ENCODE measurements at places on chromosomes 3 and 15. TPM values are rescaled to one million over a fixed set of nuclear protein-coding genes. Genes with fewer than 3 reads are reported as not detected.

The MYO5C gene
- 4.1 TPM for total RNA-seq

The MTHFS gene
- total RNA-seq: 32.3 TPM

The MYZAP gene
- total RNA-seq: not detected

The ZNF639 gene
- 63.5 TPM for total RNA-seq

The SEMA3B gene
- 1.2 TPM for total RNA-seq

The ASB14 gene
- not detected for total RNA-seq

The FAM3D gene
- not detected for total RNA-seq

The ZBED2 gene
- total RNA-seq: not detected

The GOLGA8T gene
- total RNA-seq: not detected

The LDHAL6B gene
- total RNA-seq: not detected

The STRIT1 gene
- total RNA-seq: not detected

The PP2D1 gene
- total RNA-seq: not detected

The SLC7A14 gene
- total RNA-seq: not detected

The SCAPER gene
- total RNA-seq: 23.5 TPM

The CELF6 gene
- not detected for total RNA-seq

The ADAMTS17 gene
- total RNA-seq: not detected

The SKOR1 gene
- 1.6 TPM for total RNA-seq

The PSTPIP1 gene
- total RNA-seq: 23.6 TPM

The ARRDC4 gene
- total RNA-seq: not detected

The KLHL6 gene
- total RNA-seq: 169 TPM

The MAN2A2 gene
- total RNA-seq: 11.6 TPM

The SUCNR1 gene
- not detected for total RNA-seq

The GRM7 gene
- not detected for total RNA-seq

The CYP19A1 gene
- not detected for total RNA-seq

The IL20RB gene
- 3.1 TPM for total RNA-seq

The PLCB2 gene
- 9.2 TPM for total RNA-seq

The ITIH1 gene
- total RNA-seq: not detected

GRCh38 chr15:37837276-37837675, 97.2 kb upstream of the TMCO5A start:
- no peak for DNase-seq

- no peak for DNase-seq
These were observed 506.5 kb downstream of the MAGI1 start for GRCh38 chr3:65532215-65532614.

GRCh38 chr3:36964817-36965216, 20.0 kb upstream of the TRANK1 start:
- DNase-seq: no peak

DNA sequence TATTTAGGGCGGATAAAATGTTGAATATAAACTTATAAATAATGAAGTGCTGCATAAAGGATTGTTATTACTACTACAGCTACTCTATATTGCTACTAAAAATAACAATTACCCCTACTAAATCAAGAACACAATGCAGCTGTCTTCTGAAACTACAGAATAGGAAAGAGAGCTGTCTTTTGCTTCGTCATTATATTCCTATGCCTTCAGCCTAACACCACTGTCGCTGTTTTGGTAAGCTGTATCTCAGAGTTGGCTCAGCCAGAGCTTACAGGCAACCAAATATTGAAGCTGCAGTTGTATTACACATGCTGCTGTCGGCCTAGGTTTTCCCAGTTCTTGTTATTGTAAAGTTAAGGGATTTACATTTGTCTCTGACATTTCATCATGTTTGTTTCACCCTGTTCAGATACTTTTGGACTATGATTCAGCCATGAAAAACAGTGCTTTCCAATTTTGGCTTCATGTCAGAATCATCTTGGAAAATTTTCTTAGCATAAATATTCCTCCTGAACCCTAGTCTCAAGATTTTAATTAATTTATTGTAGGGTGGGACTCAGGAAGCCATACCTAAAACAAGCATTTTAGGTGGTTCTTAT, 31.3 kb upstream of the LPP start:
- DNase-seq: peak; percentile 19

- peak; percentile 85 for DNase-seq
These were observed 44.9 kb downstream of the CPN2 start for GRCh38 chr3:194306109-194306686.

GRCh38 chr3:98522544-98523281, at the start of gene CLDND1:
Gene CLDND1, minus strand, starts transcription at chr3:98522902. Its CDS starts 1,478 bp downstream, at chr3:98521424.
- peak; percentile 96 for DNase-seq

DNA sequence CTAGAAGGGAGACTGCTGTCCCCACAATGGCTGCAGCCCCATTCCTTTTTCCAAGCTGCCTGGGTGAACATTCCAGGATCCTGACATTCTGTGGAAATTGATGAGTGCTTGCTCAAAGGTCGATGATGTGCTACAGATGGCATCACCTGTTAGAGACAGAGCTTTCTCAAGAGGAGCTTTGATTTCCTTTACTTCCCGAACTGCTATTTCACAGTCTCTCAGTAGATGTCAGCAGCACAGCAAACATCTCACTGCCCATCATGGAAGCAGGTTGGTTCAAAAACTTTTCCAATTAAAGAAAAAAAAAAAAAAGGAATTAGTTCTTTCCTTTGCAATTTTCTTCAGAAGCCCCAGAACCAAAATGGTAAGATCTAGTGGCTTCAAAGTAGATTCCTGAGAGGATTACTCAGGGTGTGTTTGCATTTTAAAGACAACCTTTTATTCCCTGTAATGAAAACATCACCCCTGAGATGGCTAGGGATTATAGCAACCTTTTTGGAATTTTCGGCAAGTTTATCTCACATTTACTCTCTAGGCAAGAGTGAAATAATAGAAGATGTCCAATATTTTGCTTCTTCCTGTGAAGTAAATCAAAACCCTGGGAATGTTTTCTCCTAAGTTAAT, 44.8 kb downstream of the POLR2M start:
- DNase-seq: peak; percentile 4

DNA sequence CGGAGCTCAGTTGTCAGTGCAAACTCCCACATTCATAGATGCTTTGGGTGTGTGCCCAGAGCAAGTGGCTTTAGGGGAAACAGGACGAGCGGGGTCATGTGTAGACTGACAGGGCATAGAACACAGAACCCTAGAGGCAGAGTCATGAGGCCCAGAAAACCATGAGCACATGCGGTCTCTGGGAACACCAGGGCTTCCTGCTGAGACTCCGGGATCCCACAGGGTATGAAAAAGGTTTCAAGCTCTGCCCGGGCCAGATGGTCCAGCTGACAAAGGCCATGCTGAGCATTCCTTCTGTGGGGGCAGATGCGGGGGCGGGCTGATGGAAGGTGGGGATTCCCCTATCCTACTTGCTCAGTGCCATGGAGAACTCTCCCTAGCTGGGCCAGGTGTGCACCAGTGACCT, 44.8 kb downstream of the ROPN1B start:
- DNase-seq: no peak

- DNase-seq: no peak
These were observed 20.8 kb downstream of the SLC28A1 start for GRCh38 chr15:84905016-84905916.

DNA sequence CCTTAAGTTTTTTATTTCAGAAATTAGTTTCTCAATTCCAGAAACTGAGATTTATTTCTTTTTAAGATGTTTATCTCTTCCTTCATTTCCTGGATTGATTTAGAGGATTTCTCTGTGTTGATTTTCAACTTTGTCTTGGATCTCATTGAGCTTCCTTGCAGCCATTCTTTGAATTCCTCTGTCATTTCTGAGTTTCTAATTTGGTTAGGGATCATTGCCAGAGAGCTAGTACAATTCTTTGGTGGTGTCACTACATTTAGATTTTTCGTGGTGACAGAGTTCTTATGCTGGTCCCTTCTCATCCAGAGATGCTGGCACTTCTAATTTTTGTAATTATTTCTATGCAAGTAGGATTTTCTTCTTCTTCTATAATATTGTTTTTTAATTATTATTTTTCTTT, 691.1 kb upstream of the NAALADL2 start:
- no peak for DNase-seq

- no peak for DNase-seq
These were observed 147.5 kb upstream of the MBNL1 start for GRCh38 chr3:152121270-152121636.

GRCh38 chr15:94070356-94071295, 160.7 kb upstream of the MCTP2 start:
- no peak for DNase-seq

GRCh38 chr3:51216291-51216690, 168.8 kb upstream of the MANF start:
- no peak for DNase-seq

DNA sequence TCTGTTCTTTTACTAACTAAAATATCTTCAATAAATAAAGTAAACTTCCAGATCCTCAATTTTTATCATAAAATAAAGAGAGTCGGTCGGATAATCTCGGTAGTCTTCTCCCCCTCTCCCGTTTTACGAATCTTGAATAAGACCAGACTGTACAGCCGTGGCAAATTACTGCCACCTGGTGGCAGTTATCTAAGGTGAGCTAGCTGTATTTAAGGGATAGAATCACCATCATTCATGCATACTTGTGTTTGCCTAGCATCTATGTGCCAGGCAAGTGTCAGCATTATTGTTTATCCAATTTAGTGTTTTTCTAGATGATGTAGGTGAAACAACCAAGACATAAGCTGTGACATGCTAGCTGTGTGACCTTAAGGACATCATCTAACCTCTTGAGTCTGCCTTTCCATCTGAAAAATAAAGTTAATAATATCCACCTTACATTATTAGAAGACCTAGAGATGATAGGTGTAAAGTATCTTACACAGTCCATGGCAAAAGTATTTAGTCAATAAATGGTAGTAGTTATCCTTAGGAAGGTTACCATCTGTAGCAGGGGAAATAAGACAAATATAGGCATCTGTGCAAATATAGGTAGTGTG, 21.3 kb downstream of the DUT start:
- DNase-seq: peak; percentile 77

- DNase-seq: no peak
These were observed 84.3 kb downstream of the FLNB start for GRCh38 chr3:58092521-58092920.

- DNase-seq: no peak
These were observed 893 bp downstream of the MGA start for GRCh38 chr15:41661078-41661517.

DNA sequence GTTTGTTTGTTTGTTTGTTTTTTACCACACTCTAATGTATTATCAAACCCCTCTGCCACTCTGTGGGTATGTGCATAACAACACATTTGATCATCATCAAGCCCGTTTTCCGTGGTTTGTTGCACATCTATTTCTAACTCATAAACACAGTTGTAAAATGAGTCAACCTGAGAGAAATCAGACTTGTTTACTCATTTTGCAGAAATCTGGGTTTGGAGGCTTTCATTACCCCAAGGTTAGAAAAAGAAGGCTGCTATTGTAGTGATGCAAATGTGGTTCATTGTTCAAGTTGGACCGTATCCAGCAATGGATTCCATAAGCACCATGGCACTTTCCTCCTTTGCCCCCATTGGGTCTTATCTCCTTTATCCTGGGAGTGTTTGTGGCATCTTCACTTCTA, 353.2 kb upstream of the SOX2 start:
- DNase-seq: no peak

DNA sequence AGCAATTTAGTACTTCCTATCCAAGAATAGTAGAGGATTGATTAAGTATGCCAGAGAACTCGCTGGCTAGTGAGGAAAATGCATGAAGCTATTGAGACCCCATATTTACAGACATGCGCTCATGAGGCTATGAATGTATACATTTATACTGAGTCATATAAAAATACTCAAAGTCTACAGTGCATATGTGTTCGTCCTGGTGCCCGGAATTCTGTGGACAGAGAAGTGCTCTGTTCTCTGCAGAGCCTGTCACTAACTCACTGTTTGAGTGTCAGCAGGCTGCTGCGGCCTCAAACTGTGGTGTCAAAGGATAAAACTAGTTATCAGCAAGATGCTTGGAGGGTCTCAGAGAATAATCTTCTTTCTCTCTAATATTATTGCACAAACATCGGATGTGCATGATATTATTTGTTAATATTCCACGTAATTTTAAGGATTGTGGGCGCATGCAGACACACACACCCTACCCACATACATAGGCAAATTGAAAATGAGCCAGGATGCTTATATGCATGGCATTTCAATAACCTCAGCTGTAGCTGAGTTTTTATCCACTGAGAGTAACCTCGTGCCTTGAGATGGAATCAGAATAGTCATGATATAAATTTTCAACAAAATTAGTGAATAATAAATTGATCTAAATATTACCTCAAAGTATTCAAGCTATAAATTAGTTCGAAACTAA, 50.0 kb upstream of the TSC22D2 start:
- DNase-seq: no peak

DNA sequence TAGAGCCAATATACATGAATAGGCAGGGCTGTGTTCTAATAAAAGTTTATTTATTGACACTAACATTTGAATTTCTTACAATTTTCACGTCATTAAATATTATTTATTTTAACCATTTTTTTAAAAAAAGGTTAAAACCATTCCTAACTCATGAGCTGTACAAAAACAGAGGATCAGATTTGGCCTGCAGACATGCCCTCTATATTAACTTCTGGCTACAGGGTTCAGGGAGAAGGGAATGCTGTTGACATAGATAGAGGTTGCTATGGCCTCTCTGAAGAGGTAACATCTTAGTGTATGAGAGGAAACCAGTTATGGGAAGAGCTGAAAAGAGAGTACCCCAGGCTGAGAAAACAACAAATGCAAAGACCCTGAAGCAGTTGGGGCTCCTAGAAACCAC, 19.1 kb upstream of the RAP2B start:
- DNase-seq: no peak

GRCh38 chr3:46325645-46326300, 28.1 kb upstream of the CCR2 start:
- DNase-seq: no peak

DNA sequence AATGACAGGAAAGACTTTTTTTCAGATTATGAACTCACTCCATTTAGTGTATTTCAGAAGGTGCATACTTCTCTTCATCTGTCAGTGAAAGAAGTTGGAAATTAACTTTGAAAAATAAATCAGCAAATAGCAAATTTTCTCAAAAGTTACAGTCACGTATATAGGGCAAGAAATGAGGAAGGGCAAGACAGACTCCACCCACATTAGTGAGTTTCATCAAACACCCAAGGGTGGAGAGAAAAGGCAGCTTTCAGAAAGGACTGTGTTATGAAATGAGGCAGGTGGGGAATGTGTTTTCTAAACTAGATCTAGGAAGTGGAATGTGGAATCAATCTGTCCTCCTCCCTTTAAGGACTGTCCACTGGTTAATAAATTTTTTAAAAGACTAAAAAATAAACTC, 2.9 kb downstream of the SLC22A13 start:
- no peak for DNase-seq

GRCh38 chr15:55353025-55353424, 34.0 kb downstream of the PIGB start:
- no peak for DNase-seq

GRCh38 chr3:141094790-141095545, 43.8 kb downstream of the SPSB4 start:
- no peak for DNase-seq

GRCh38 chr3:131282967-131283366, 98.6 kb upstream of the NUDT16 start:
- no peak for DNase-seq

GRCh38 chr3:9852528-9852927, 8.7 kb upstream of the RPUSD3 start:
- DNase-seq: no peak

- no peak for DNase-seq
These were observed 1073.5 kb downstream of the NAALADL2 start for GRCh38 chr3:175932586-175932985.

- DNase-seq: peak; percentile 99
These were observed at the start of gene CHAC1 for GRCh38 chr15:40952901-40953712. Gene CHAC1, plus strand, starts transcription at chr15:40953471. Its CDS starts 113 bp downstream, at chr15:40953584.

Measured in OCI-LY7 (cell line).